HS-27A (cell line): ENCODE measurements at places on chromosomes 4 and X.

DNA sequence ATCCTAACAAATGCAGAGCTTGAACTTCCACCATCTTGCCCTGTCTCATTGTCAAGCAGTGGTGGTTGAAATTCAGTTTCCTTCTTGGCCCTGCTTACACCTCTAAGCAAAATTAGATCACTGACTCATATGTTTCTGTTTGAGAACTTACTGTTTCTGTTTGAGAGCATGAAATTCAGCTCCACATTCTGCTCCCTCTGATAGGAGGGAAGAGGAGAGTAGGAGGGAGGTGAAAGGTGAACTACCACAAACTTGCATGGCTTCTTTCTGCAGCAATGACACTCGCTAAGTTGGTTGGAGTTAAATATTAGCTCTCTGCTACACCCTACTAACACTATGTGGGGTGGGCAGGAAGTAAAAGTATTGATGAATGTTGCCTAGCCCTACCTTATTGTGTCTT, 117.8 kb upstream of the EDA2R start:
- DNase-seq = no peak

GRCh38 chr4:128847082-128847724, 37.7 kb downstream of the JADE1 start:
- DNase-seq = no peak

- DNase-seq = no peak
Observed at GRCh38 chr4:184357165-184357564, 117.2 kb downstream of the IRF2 start.

GRCh38 chr4:53321984-53322289, 43.9 kb downstream of the SCFD2 start:
- DNase-seq = no peak

DNA sequence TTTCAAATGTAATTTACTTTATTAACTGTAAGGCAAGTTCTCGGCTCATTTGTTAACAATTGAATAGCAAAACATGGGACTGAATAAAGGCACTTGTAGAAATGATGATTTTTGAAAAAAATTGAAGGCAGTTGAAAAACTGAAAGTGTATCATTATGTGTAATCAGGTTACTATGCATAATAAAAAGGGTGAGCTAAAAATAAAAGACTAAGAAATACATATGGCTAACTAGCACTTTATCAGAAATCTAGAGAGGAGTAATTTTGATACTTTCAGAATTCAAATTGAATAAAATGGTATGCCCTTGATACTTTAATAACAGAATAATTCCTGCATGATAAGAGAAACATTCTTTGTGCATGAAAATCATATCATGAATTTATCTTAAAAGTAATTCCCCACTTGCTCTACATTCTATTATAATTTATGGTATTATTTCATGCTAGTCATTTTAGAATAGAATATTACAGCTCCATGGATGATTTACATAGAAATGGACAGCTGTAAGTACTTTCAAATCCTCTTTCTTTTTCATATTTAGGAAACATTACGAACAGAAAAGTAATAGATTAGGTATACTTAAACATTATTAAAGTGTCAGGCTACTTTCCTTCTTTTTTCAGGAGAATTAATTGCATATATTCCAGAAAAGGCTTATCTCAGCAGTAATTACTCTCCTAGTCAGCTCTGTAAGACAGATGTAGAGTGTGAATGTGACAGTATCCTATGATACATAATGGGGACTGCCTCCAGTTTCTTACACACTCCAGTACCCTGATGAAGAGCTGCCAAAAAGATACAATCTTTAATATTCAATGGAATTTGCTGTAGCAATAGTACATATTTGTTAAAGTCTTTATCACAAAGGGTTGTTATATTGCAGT, 697.3 kb downstream of the CCSER1 start:
- DNase-seq = no peak

- no peak for DNase-seq
Observed at GRCh38 chrX:53281321-53281822, at the start of gene IQSEC2. Gene IQSEC2 (minus strand): TSS chrX:53281584.

- DNase-seq = no peak
Observed at GRCh38 chrX:19723427-19723826, 164.0 kb downstream of the SH3KBP1 start.

DNA sequence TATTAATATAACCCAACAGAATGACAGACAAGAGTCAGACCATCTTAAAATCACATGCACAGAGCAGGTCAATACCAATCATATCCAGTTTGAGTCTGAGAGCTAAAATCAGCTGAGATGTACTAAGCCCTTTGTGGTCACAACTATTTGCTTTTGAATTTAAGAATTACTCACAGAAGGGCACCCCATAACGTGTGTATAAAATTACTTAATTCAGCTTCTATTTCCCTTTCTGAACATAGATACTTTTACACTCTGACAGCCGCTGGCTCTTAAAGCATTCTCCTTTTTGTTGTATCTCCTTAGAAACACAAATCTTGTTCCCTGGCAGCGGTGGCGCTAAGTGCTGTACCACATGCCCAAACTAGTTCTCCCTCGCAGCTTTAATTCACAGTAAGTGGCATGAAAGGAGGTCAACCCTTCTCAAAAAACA, 14.8 kb upstream of the PPARGC1A start:
- DNase-seq = no peak

- no peak for DNase-seq
Observed at GRCh38 chr4:148072789-148073188, 340.9 kb downstream of the ARHGAP10 start.

GRCh38 chr4:3417448-3417847, 24.3 kb upstream of the HGFAC start:
- DNase-seq = no peak

DNA sequence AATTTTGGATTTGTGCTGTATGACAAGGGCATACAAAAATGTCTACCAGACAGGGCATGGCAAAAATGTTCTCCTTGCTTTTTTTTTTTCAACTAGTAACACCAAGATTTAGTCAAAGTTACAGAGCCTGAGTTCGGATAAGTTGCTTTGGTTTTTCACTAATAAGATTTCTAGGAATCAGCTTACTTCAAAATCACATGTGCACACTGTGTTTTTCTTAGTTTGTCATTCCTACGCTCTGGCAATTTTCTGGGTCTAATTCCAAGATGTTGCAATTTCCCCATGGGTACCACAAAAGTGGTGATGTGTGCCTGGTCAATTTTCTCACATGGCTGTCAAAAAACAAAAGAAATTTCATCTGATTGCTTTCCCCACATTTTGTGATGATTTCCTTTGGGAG, 6.3 kb downstream of the C1QTNF7 start:
- no peak for DNase-seq

GRCh38 chr4:20433097-20433705, 181.5 kb downstream of the SLIT2 start:
- no peak for DNase-seq

DNA sequence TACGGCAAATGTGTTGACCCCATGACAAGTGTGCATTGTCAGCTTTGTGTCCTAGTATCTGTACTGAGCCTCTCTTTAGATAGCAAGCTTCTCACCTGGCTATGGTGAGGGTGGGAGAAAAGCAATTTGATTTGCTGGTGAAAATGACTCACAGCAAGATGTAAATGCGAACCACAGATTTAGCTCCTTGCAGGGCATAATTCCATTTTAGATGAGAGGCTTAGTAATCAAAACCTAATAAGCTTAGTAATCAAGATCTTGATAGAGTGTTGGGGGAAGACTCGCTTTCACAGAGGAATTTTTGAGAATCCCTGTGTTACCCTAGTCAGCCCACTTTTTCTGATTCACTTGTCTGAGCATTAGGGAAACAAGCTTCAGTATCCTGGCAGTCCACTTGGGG, 7.7 kb upstream of the OCIAD2 start:
- no peak for DNase-seq

DNA sequence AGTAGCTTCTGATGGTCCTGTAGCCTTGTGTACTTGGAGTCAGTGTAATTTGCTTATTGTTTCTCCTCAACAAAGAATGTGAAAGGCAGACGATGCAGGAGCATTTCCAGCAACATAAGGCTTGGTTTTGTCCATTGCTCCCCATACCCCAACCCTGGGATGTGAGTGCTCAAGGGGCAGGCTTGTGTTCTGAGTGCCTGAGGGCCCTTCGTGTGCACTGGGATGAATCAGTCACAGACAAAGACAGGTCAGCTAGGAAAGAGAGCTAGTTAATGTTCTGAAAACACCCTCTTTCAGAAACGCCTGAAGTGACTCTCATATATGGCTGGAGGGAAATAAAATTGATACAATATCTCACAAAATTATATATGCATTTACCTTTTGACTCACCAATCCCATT, 59.1 kb downstream of the PRPS1 start:
- DNase-seq = no peak

DNA sequence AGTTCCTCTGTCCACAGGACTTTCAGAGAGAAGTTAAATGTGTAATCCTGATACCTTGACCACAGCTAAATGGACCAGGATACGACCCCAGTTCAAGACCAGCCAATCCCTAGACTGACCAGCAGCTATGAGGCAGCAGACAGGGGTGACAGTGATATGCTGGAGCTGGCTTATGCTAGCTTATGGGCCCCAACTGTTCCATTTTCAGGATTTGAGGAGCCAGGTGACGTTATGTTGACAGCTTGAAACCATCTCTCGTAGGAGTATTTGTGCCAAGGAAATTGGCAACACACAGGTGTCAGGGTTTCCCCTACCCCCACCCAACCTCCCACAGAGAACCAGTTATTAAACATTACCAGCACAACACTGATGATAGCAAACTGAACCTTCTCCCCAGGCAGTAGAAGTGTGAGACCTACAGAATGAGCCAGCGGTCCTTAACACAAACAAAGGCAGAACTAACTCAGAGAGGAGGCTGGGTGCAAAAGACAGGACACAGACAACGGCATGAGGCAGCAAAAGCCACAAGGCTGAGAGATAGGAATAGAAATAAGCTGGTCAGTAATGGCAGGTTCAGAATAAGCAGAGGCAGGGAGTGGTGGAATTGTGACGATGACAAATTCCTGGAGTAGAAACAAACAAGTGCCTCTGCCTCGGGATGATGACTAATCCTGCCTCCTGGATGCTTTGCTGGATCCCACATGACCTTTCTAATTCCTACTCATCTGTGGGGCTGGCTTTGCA, 85.6 kb upstream of the CPEB2 start:
- peak; percentile 62 for DNase-seq

- peak; percentile 17 for DNase-seq
Observed at GRCh38 chrX:70046978-70047377, 2.8 kb downstream of the AWAT2 start.

- no peak for DNase-seq
Observed at GRCh38 chr4:83240379-83240875, 44.2 kb downstream of the COQ2 start.

DNA sequence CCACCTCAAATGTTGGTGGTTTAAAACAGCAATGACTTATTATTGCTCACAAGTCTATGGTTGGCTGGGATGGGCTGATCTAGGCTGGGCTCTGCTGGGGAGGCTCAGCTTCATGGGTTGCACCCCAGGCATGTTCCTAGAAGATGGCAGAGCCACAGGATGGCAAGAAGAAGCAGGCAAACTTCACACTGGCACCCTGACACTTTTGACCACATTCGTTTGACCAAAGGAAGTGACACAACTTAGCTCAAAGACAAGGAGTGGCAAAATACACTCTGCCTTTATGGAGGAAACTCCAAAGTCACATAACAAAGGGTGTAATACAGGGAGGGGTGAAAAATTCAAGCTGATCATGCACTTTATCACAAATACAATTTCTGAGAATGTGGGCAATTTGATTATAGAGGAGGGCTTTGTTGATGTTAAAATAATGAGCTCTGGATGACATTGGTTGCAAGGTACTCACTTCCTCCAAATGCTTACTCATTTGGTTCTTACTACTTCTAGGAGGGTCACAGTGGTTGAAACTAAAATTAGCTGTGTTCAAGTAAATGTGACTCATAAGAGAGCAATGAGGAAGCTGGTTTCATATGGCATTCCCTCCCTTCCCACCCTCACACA, 249.2 kb upstream of the RPS6KA3 start:
- no peak for DNase-seq

DNA sequence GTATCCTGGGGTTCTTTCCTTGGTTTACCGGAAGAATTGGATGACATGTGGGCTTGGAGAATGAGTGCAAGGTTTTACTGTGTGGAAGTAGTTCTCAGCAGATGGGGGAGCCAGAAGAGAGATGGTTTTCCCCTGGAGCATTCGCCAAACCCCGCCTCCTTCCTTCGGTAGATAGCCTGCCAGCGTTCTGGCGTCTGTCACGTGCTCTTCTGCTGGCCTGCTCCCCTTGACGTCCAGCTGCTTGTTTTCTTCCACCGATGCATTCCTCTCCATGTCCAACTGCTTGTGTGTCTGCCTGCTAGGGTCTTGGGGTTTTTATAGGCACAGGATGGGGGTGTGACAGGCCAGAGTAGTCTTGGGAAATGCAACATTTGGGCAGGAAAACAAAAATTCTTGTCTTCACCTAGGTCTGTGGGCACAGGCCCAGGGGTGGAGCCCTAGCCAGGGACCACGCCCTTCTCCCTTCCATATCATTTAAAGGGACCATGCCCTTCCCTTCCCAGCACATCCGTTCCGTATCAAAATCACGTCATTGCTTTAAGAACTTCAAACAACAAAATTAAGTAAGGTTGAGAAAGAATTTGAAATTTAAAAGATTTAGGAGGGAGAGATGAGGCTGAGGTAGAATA, 538.7 kb upstream of the SMIM31 start:
- DNase-seq = no peak

DNA sequence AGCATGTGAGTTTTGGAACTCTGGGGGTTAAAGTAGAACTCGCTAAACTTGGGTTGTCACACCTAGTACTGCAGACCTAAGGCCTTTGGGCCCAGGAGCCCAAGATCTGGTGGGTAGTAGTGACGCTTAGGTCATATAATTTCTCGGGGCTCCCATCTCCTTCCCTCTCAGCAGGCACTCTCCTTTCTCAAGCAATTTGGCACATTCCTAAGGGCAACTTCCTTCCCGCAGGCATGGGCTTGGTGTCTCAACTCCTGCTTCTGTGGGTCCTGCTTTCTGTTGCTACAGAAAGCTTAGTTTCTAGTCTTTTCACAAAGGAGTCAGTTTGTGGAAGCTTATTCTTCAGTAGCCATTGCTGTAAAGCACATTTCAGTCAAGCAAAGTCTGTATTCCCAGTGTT, 10.4 kb upstream of the EDA start:
- no peak for DNase-seq

DNA sequence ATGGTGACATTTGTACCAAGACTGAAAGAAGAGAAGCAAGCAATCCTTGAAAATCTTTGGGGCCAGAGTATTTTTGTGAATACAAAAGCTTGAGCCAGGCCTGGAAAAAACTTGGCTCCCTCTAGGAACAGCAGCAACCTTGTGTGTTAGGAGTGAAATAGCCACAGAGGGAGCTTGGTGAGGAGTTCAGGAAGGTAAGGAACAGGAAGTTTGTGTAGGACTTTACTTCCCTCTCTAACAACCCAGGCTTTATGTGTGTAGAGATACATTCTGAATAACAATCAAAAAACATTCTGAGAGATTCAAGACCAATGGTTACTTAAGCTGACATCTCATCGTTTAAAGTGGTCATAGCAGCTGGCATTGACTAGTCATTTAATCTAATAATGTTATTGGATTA, 668.5 kb downstream of the PCDH18 start:
- DNase-seq = no peak

- no peak for DNase-seq
Observed at GRCh38 chr4:107999932-108000539, 10.3 kb downstream of the HADH start.

GRCh38 chr4:13700021-13700857, 72.7 kb upstream of the BOD1L1 start:
- DNase-seq = peak; percentile 62

- no peak for DNase-seq
Observed at GRCh38 chr4:181685911-181686310, 557.3 kb upstream of the TENM3 start.

GRCh38 chr4:101031971-101032370, 315.4 kb downstream of the PPP3CA start:
- DNase-seq = no peak

GRCh38 chr4:134308910-134309309, 107.3 kb upstream of the PABPC4L start:
- no peak for DNase-seq
